Nasal cavity respiratory epithelium epithelial cell of viscerocranial mucosa (primary cell): ENCODE measurements at places on chromosomes 2 and 18. TPM values are rescaled to one million over a fixed set of nuclear protein-coding genes. Genes with fewer than 3 reads are reported as not detected.

The VWC2L gene
- 0.07 TPM in 1 of 2 replicates, not detected in the other for total RNA-seq

The WDFY1 gene
- 98.1 and 102 TPM in 2 replicates for total RNA-seq

The BOLL gene
- not detected in 2 replicates for total RNA-seq

The GTF2A1L gene
- total RNA-seq, result 0.07 TPM in 1 of 2 replicates, not detected in the other

The C2orf78 gene
- total RNA-seq, result not detected in 2 replicates

The LRATD1 gene
- total RNA-seq, result 25.7 and 27.0 TPM in 2 replicates

The SP140 gene
- total RNA-seq, result under 0.01 and 0.36 TPM in 2 replicates

The SERPINB4 gene
- total RNA-seq, result 1.7 and 63.5 TPM in 2 replicates

The GNLY gene
- total RNA-seq, result under 0.01 TPM in 1 of 2 replicates, not detected in the other

The AKAIN1 gene
- total RNA-seq, result not detected in 2 replicates

The SLC23A3 gene
- total RNA-seq, result 0.68 and 3.8 TPM in 2 replicates

The RAD51AP2 gene
- total RNA-seq, result 0.34 and 0.57 TPM in 2 replicates

The SCYGR4 gene
- total RNA-seq, result not detected in 2 replicates

The C2orf92 gene
- 1.0 and 3.1 TPM in 2 replicates for total RNA-seq

The CYP27C1 gene
- 0.34 and 0.36 TPM in 2 replicates for total RNA-seq

The CKAP2L gene
- total RNA-seq, result 0.07 and 0.34 TPM in 2 replicates

The DOCK10 gene
- under 0.01 and 0.14 TPM in 2 replicates for total RNA-seq

The CPS1 gene
- 16.1 and 27.0 TPM in 2 replicates for total RNA-seq

The FTCDNL1 gene
- total RNA-seq, result 2.3 and 2.7 TPM in 2 replicates

The NXPH2 gene
- not detected in 2 replicates for total RNA-seq

The GREB1 gene
- total RNA-seq, result 0.28 and 0.34 TPM in 2 replicates

The ACTR3 gene
- total RNA-seq, result 215 and 285 TPM in 2 replicates

The CENPA gene
- under 0.01 and 0.07 TPM in 2 replicates for total RNA-seq

The SERPINB2 gene
- total RNA-seq, result 44.4 and 182 TPM in 2 replicates

The IL1R2 gene
- 1.7 TPM in 1 of 2 replicates, not detected in the other for total RNA-seq

The ACKR3 gene
- 3.8 and 37.9 TPM in 2 replicates for total RNA-seq

The NPHP1 gene
- 1.4 and 2.4 TPM in 2 replicates for total RNA-seq

The FMNL2 gene
- 31.8 and 51.9 TPM in 2 replicates for total RNA-seq

The CRYBA2 gene
- total RNA-seq, result not detected in 2 replicates

The G6PC2 gene
- total RNA-seq, result not detected in 2 replicates

The NR4A2 gene
- 0.34 and 0.57 TPM in 2 replicates for total RNA-seq

The NYAP2 gene
- total RNA-seq, result under 0.01 TPM in 1 of 2 replicates, not detected in the other

The DSC3 gene
- total RNA-seq, result 362 and 394 TPM in 2 replicates

The GKN1 gene
- total RNA-seq, result not detected in 2 replicates

The GAL3ST2 gene
- 0.36 TPM in 1 of 2 replicates, not detected in the other for total RNA-seq

The FBXO41 gene
- total RNA-seq, result 2.4 and 3.4 TPM in 2 replicates

The RAX gene
- total RNA-seq, result not detected in 2 replicates

The STARD6 gene
- 0.34 TPM in 1 of 2 replicates, not detected in the other for total RNA-seq

The LBH gene
- 10.3 and 11.6 TPM in 2 replicates for total RNA-seq

The NETO1 gene
- total RNA-seq, result not detected in 2 replicates

The TMEM131 gene
- total RNA-seq, result 21.2 and 58.3 TPM in 2 replicates

The BMP10 gene
- not detected in 2 replicates for total RNA-seq

The TDRD15 gene
- not detected in 2 replicates for total RNA-seq

The RASGRP3 gene
- total RNA-seq, result under 0.01 and 0.50 TPM in 2 replicates

The WIPF1 gene
- under 0.01 and 0.14 TPM in 2 replicates for total RNA-seq

The RFTN2 gene
- total RNA-seq, result 0.14 TPM in 1 of 2 replicates, not detected in the other

The PIEZO2 gene
- total RNA-seq, result 0.07 TPM in 1 of 2 replicates, not detected in the other

The MC2R gene
- total RNA-seq, result not detected in 2 replicates

The PRKAG3 gene
- total RNA-seq, result not detected in 2 replicates

The ANKRD30B gene
- total RNA-seq, result not detected in 2 replicates

The RNASEH1 gene
- total RNA-seq, result 32.0 and 52.3 TPM in 2 replicates

The SLC66A2 gene
- total RNA-seq, result 42.0 and 45.9 TPM in 2 replicates

The DUSP2 gene
- total RNA-seq, result 6.2 and 13.0 TPM in 2 replicates

The RGPD4 gene
- not detected in 2 replicates for total RNA-seq

The GRB14 gene
- 2.6 and 3.1 TPM in 2 replicates for total RNA-seq

The KIAA2012 gene
- not detected in 2 replicates for total RNA-seq
